ENCODE measurements at places on chromosomes 2 and 18.

DNA sequence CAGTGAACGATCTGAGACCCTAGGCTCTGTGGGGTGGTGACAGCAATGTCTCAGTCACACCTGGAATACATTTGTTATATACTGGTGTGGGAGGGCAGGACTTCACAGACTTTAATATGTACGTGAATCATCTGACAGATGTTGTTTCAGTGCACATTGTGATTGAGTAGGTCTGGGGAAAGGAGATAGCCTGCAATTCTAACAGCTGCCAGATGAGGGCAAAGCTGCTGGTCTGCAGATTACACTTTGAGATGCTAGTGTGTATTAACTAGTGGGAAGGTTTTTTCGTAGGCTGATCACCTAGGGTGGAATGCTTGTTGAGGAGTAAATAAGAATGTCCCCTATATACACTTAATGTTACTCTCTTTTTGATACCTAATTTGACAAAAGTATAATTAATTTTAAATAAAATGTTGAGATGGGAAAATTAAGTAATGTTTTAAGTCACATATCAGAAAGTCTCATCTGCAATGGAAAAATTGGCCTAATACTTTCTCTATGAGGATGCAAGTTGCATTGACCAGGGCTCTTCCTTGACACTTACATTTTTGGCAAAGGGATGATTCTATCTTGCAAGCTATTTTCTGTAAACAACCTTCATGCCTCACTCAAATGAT is 496.9 kb upstream of the HNMT start:
- H3K27ac ChIP-seq: no peak overlapping the region
- peak; percentile 47 for DNase-seq
- no peak overlapping the region for H3K4me3 ChIP-seq
- H3K36me3 ChIP-seq: no peaks in the 10 kb centered on the region
- H3K4me1 ChIP-seq: no peaks in the 10 kb centered on the region

DNA sequence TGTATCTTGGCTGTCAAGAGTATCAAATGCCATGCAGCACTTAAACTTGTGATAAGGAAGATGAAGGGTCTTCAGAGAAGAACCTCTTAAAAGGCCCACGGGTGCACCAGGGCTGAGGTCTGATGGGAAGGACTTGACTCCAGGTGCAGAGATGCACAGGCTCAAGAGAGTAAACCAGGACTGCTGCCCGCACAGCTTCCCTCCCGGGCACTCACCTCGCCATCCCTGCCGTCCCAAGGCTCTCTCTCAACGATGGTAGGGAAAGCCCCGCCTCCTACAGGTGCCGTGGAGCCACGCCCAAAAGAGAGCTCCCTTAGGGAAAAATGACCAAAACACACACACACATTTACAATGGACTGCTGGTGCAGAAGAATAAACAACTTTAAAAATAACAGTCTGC is 27.9 kb downstream of the PDIA6 start:
- peaks cover 65% of the 10 kb centered on the region for H3K36me3 ChIP-seq
- H3K4me1 ChIP-seq: no peaks in the 10 kb centered on the region
- no peak overlapping the region for H3K27ac ChIP-seq
- no peaks in the 10 kb centered on the region for H3K27me3 ChIP-seq

GRCh38 chr2:57943315-57943714 is 103.3 kb upstream of the VRK2 start:
- H3K27ac ChIP-seq: peak overlapping the region; percentile 39
- no peaks in the 10 kb centered on the region for H3K27me3 ChIP-seq
- H3K4me3 ChIP-seq: no peak overlapping the region
- no peaks in the 10 kb centered on the region for H3K36me3 ChIP-seq

GRCh38 chr2:201500534-201500933 is 49.0 kb downstream of the STRADB start:
- no peaks in the 10 kb centered on the region for H3K27me3 ChIP-seq
- no peak overlapping the region for H3K27ac ChIP-seq
- DNase-seq: peak; percentile 54
- H3K4me1 ChIP-seq: no peaks in the 10 kb centered on the region
- H3K4me3 ChIP-seq: no peak overlapping the region

- no peak for DNase-seq
- H3K4me1 ChIP-seq: peaks cover 17% of the 10 kb centered on the region
- H3K27me3 ChIP-seq: no peaks in the 10 kb centered on the region
- peaks cover 16% of the 10 kb centered on the region for H3K36me3 ChIP-seq
- H3K4me3 ChIP-seq: no peak overlapping the region
These were observed 86.3 kb downstream of the PMS1 start for GRCh38 chr2:189870381-189871085.

DNA sequence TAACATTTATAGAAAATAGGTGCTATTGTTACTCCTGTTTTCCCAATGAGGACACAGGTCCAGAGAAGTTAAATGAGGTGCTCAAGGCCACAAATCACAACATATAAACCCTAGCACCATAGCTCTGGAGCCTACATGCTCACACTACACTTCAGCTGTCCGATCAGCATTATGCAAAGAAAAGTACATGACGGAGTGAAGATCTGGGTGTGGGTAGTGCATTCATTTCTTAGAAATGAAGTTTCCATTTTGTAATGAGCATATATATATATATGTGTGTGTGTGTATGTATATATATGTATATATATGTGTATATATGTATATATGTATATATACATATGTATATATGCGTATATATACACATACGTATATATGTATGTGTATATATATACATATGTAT is 30.2 kb upstream of the MRPL19 start:
- no peaks in the 10 kb centered on the region for H3K27me3 ChIP-seq
- H3K27ac ChIP-seq: no peak overlapping the region
- H3K4me3 ChIP-seq: no peak overlapping the region
- no peak for DNase-seq

GRCh38 chr2:144402251-144402650 is 117.7 kb downstream of the ZEB2 start:
- no peaks in the 10 kb centered on the region for H3K27me3 ChIP-seq
- no peak overlapping the region for H3K4me3 ChIP-seq
- no peak for DNase-seq
- H3K36me3 ChIP-seq: peaks cover 55% of the 10 kb centered on the region

- no peak for DNase-seq
- no peaks in the 10 kb centered on the region for H3K36me3 ChIP-seq
These were observed 95.3 kb downstream of the DCC start for GRCh38 chr18:52435301-52435700.

DNA sequence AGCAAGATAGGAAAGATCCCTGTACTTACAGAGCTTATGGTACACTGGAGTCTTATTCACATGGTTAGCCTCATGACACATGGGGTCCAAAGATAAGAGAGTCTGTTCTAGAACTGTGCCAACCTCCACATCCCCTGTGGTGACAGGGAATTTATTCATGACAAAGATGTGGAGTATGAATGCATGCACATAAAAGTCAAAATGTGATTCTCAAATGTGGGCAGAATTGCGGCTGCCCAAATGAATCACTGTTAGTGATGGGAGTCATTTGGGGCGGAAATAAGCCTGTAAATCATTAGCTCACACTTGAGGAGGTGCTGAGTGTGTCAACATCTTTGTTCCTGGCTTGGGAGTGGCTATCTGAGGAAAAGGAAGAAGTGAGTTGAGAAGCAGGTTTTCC is 560.6 kb downstream of the SLC4A3 start:
- H3K36me3 ChIP-seq: no peaks in the 10 kb centered on the region
- H3K27ac ChIP-seq: peak overlapping the region; percentile 64
- peak; percentile 88 for DNase-seq
- H3K27me3 ChIP-seq: no peaks in the 10 kb centered on the region
- H3K4me1 ChIP-seq: peaks cover 25% of the 10 kb centered on the region

DNA sequence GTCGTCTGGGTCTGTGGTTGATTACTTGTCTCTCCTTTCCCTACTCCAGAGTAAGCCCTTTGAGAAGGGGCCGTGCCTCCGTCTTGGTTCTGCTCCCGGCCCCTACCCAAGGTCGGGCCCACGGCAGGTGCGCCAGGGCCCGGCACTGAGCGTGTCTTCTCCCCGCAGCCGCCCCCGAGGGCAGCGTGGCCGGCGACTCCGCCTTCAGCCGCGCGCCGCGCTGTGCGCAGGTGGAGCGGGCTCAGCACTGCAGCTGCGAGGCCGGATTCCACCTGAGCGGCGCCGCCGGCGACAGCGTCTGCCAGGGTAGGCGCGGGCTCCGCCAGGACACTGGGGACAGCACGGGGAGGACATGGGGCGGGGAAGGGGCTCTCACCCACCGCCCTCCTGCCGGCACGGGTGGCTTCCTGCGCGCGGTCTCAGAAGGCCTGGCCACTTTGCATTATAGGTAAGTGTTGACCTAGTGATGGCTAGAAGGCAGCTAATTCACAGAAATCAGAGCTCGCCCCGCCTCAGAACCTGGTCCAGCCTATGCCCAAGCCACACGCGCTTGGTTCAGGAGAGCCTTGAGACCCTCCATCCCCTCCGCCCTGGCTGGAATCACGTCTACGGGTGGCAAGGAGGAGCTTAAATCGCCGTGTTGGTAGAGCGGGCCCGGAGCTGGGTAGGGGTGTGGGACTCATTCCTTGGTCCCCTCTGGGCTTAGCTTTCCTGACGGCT is 43.5 kb downstream of the FBLN7 start:
- no peak overlapping the region for H3K27ac ChIP-seq
- DNase-seq: no peak
- no peaks in the 10 kb centered on the region for H3K36me3 ChIP-seq
- no peaks in the 10 kb centered on the region for H3K27me3 ChIP-seq
- no peaks in the 10 kb centered on the region for H3K4me1 ChIP-seq

DNA sequence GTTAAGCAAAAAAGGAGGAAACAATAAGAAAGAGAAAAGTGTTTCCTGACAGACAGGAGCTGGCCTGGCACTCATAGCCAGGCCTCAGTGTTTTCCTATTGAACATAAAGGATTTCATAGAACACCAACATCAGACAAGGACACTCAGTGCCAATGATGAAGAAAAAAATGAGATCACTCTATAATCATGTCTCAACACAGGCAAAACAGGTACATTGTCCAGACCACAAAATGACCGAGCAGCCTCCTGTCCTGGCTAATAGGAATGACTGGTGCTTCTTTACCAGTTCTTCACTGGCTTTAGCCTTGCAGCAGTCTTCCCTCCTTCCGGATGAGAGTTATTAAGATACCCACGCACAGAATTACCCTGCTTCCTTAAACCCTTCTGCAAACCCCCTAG is 35.6 kb downstream of the SEMA4F start:
- no peaks in the 10 kb centered on the region for H3K36me3 ChIP-seq
- DNase-seq: no peak
- H3K27ac ChIP-seq: no peak overlapping the region
- H3K4me1 ChIP-seq: no peaks in the 10 kb centered on the region
- no peak overlapping the region for H3K4me3 ChIP-seq

GRCh38 chr18:25111377-25112288 is 240.3 kb downstream of the ZNF521 start:
- no peak for DNase-seq
- H3K4me3 ChIP-seq: no peak overlapping the region
- H3K36me3 ChIP-seq: no peaks in the 10 kb centered on the region
- no peaks in the 10 kb centered on the region for H3K27me3 ChIP-seq
